CD8-positive, alpha-beta memory T cell (primary cell): ENCODE measurements at places on chromosomes 13 and 19. TPM values are rescaled to one million over a fixed set of nuclear protein-coding genes. Genes with fewer than 3 reads are reported as not detected.
A peak's percentile ranks its signal among the peaks of the same experiment; 100 is the strongest.

- H3K4me3 ChIP-seq = peak overlapping the region; percentile 21
- no peaks in the 10 kb centered on the region for H3K4me1 ChIP-seq
- H3K36me3 ChIP-seq = no peaks in the 10 kb centered on the region
- no peak for DNase-seq
Observed at GRCh38 chr13:53782488-53782961, 753.9 kb downstream of the OLFM4 start.

- H3K27ac ChIP-seq = no peak overlapping the region
- no peaks in the 10 kb centered on the region for H3K4me1 ChIP-seq
- no peaks in the 10 kb centered on the region for H3K36me3 ChIP-seq
- H3K4me3 ChIP-seq = no peak overlapping the region
- no peak for DNase-seq
- no peaks in the 10 kb centered on the region for H3K27me3 ChIP-seq
Observed at GRCh38 chr19:33390101-33390907, 16.8 kb downstream of the CEBPG start.

DNA sequence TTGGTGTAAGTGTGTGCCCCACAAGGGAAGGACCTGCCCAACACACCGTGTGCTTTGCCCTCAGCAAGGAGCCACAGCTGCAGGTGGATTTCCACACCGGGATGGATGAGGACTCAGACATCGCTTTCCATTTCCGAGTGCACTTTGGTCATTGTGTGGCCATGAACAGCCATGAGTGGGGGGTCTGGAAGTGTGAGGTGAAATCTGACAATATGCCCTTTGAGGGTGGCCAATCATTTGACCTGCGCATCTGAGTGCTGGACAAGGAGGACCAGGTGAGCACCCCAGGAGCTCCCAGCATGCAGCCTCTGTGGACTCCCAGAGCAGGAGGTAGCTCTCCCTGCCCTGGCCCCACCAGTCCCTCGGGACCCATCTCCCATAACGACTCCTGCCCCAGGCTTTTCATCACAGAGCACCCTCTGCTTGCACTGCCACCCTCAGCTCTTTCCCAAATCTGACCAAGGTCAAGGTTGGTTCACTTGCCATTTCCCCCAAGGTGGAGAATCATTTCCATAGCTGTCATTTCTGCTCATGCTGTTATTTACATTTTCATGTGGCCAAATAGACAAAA lies 13.2 kb upstream of the EID2 start:
- no peaks in the 10 kb centered on the region for H3K27me3 ChIP-seq
- no peaks in the 10 kb centered on the region for H3K36me3 ChIP-seq
- H3K4me1 ChIP-seq = peaks cover 14% of the 10 kb centered on the region
- H3K4me3 ChIP-seq = no peak overlapping the region
- DNase-seq = no peak

DNA sequence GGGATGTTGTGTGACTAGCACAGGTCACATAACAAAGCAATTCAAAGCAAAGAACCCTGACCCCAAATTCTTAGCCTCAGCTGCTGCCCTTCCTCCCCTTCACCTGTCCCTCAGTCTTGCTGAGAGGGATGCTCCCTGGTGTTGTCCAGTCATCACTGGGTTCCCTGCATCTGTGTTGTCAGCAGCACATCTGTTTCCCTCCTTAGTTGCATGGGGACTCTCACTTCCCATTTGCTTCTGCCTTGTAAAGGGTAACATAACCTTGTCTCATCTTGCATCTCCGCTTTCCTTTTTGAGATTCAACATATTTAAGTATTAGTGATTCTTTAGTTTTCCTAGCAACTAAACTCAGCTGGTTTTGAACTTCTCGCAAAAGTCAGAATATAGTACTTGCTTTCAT lies 54.0 kb downstream of the SPATA13 start:
- H3K4me3 ChIP-seq = no peak overlapping the region
- no peak overlapping the region for H3K27ac ChIP-seq
- no peaks in the 10 kb centered on the region for H3K36me3 ChIP-seq
- peaks cover 6% of the 10 kb centered on the region for H3K4me1 ChIP-seq
- no peaks in the 10 kb centered on the region for H3K27me3 ChIP-seq
- no peak for DNase-seq

DNA sequence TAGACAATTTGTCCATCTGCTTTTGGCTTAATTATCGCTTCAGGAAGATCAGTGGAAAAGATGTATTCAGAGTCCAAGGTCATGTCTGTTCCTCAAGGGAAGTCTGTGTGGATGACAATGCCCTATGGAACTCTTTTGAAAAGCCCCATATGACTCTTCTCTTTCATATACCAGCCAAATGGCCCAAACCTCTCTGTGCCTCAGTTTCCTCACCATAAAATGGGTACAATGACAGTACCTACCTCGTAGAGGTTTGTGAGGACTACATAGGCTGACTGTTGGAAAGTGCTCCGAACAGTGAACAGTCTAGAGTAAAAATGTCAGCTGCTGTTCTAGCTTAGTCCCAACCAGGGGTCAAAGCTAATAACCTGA lies 104.6 kb downstream of the COL4A2 start:
- no peaks in the 10 kb centered on the region for H3K4me1 ChIP-seq
- no peaks in the 10 kb centered on the region for H3K36me3 ChIP-seq
- H3K27me3 ChIP-seq = peaks cover 8% of the 10 kb centered on the region
- no peak for DNase-seq

DNA sequence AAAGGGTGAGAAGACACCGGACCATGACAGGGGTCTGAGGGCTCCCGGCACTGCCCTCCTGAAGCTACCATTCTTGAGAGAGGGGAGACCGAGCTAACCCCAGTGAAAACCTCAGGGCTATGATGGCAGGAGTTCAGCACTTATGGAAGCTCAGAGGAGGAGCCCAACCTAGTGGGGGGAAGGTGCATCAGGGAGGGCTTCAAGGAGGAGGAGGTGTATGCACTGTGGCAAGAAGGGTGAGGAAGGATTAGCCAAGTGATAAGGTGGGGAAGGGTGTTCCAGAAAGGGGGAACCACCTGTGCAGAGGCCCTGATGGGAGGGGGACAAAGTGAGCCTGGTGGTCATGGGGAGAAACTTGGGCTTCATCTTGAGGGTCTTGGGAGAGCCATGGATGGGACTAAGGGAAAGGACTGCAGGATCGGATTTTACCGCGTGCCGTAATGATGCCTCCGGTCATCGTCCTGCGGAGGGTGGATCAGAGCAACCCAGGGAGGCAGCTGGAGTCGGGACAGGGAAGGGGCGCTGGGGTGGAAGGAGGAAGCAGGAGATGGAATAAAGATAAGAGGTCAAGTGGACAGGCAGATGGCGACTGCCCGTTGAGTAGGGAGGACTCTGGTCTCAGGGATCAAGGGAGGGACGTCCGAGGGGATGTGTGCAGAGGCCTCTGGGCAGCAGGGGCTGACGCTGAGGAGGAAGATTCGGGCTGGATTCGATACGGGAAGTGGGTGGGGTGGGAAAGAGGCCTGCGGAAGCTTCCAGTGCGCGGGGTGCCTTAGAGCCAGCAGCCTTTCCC lies 13.3 kb upstream of the PSMD8 start:
- no peaks in the 10 kb centered on the region for H3K27me3 ChIP-seq
- DNase-seq = no peak
- H3K36me3 ChIP-seq = no peaks in the 10 kb centered on the region
- H3K4me3 ChIP-seq = peak overlapping the region; percentile 39

DNA sequence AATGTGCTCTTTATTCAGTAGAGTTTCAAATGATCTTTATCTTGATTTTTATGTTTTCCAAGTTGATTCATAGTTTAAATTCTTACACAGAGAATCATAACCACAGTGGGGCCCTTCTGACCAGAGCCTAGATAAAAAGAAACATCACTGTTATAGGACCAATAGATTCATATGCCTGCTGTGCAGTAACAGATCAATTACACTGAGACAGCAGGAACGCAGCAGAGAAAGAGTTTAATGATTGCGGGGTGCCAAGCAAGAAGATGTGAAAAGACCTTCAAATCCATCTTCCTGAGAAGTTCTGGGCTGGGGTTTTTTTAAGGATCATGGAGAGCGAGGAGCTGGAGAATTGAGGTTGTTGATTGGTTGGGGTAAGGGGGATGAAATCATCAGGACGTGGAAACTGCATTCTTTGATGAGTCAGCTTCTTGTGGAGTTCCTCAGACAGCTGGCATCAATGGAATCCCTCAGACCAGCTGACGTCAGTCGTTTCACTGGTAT lies 346.6 kb downstream of the TBC1D4 start:
- H3K4me3 ChIP-seq = no peak overlapping the region
- H3K36me3 ChIP-seq = no peaks in the 10 kb centered on the region
- no peaks in the 10 kb centered on the region for H3K4me1 ChIP-seq
- H3K27me3 ChIP-seq = no peaks in the 10 kb centered on the region
- no peak overlapping the region for H3K27ac ChIP-seq
- DNase-seq = no peak

DNA sequence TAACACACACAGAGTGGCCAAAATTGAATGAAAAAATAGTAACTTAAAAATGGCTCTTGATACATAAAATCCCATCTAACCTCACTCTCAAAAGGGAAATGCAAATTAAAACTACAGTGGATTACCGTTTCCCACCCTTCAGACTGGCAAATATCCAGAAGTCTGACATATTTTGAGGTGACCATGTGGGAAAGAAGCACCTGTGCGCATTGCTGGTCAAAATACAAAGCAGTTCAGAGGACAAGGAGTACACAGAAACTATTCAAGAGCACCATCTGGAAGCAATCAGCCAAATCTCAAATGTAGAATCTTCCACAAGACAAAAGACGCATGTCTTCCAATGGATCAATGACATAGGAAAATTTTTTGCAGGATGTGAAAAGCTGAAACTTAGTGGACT lies 23.2 kb downstream of the NALCN start:
- no peak overlapping the region for H3K4me3 ChIP-seq
- no peaks in the 10 kb centered on the region for H3K4me1 ChIP-seq
- no peaks in the 10 kb centered on the region for H3K27me3 ChIP-seq
- no peak for DNase-seq
- H3K27ac ChIP-seq = no peak overlapping the region

- no peaks in the 10 kb centered on the region for H3K4me1 ChIP-seq
- no peak overlapping the region for H3K4me3 ChIP-seq
- no peak overlapping the region for H3K27ac ChIP-seq
- H3K27me3 ChIP-seq = no peaks in the 10 kb centered on the region
- peaks cover 25% of the 10 kb centered on the region for H3K36me3 ChIP-seq
Observed at GRCh38 chr19:4701557-4701956, 22.1 kb downstream of the DPP9 start.

DNA sequence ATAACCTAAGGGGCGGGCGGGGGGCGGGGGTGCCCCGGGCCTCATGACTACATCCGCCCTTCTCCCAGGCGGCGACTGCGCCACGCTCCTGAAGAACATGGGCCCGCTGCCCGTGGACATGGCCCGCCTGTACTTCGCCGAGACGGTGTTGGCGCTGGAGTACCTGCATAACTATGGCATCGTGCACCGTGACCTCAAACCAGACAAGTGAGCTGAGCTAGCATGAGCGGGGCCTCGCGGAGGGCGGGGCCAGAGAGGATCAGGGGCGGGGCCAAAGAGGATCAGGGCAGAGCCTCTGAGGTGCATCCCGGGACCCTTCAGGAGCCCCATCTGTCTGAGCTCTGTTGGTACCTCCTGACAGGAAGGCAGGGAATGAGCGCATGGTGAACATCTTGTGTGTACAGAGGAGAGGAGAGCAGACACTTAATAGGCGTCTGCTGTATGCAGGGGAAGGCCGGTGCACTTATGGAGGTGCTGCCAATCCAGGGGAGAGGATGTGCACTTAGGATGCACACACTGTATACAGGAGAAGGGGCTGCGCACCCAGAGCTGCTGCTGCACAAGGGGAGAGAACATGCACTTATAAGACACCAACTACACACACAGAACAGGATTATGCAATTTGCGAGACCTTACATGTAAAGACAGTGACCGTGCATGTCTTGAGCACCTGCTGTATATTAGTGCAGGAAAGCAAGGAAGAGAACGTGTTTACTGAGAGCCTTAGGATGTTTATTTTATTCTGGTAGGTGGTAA lies 20.9 kb upstream of the PIK3R2 start:
- H3K27ac ChIP-seq = no peak overlapping the region
- peaks cover 47% of the 10 kb centered on the region for H3K36me3 ChIP-seq
- no peak overlapping the region for H3K4me3 ChIP-seq
- no peak for DNase-seq

DNA sequence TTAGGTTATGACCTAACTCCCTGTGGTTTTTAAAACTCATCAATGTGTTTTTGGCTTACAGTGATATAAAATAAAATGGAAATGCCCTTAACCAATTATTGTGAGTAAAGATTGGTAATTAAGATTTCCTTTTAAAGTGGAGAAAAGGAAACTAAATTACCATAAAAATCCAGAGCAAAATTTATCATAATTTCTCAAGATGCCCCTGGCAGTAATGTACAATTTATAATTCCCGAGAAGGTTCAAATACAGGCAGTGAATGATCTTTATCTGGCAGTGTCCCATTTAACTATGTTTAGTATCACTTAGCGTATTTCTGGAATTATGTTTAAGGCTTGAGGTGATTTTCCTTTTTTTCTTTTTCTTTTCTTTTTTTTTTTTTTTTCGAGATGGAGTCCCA lies 61.5 kb downstream of the ESD start:
- H3K4me3 ChIP-seq = no peak overlapping the region
- no peaks in the 10 kb centered on the region for H3K36me3 ChIP-seq
- no peak overlapping the region for H3K27ac ChIP-seq
- H3K4me1 ChIP-seq = no peaks in the 10 kb centered on the region
- no peak for DNase-seq
- no peaks in the 10 kb centered on the region for H3K27me3 ChIP-seq

- no peaks in the 10 kb centered on the region for H3K4me1 ChIP-seq
- no peak for DNase-seq
- no peaks in the 10 kb centered on the region for H3K36me3 ChIP-seq
- H3K27ac ChIP-seq = no peak overlapping the region
- no peaks in the 10 kb centered on the region for H3K27me3 ChIP-seq
- H3K4me3 ChIP-seq = no peak overlapping the region
Observed at GRCh38 chr19:16030964-16031871, 45.1 kb upstream of the TPM4 start.

DNA sequence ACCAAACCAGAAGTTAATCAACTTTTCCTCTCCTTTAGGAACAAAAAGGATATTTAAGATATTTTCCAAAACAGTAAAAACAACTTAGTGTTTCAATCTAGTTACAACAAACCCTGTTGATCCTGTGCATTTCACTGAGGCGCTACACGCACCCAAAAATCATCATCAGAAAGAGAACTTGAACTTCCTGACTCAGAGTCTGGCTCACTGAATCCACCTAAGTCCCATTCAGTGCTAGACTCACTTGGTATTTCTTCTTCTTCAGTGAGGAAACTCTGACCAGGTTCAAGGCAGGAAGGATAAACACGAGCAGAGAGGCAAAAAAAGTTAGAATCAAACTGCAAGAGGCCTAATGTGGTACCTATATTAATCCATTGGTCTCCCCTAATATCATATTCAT lies 2.2 kb downstream of the KBTBD6 start:
- no peaks in the 10 kb centered on the region for H3K27me3 ChIP-seq
- H3K4me3 ChIP-seq = peak overlapping the region; percentile 53
- no peak for DNase-seq
- peaks cover 30% of the 10 kb centered on the region for H3K4me1 ChIP-seq
- H3K36me3 ChIP-seq = no peaks in the 10 kb centered on the region
- H3K27ac ChIP-seq = peak overlapping the region; percentile 17

GRCh38 chr13:73913751-73914518 lies 220.3 kb downstream of the KLF12 start:
- H3K4me1 ChIP-seq = peaks cover 16% of the 10 kb centered on the region
- DNase-seq = no peak
- H3K4me3 ChIP-seq = no peak overlapping the region
- H3K27ac ChIP-seq = no peak overlapping the region

GRCh38 chr13:48586591-48587103 lies 53.8 kb upstream of the RCBTB2 start:
- no peaks in the 10 kb centered on the region for H3K36me3 ChIP-seq
- H3K4me3 ChIP-seq = no peak overlapping the region
- H3K27me3 ChIP-seq = no peaks in the 10 kb centered on the region
- peaks cover 14% of the 10 kb centered on the region for H3K4me1 ChIP-seq

MICOS13 gene
- polyA plus RNA-seq = 117 TPM

NLRP7 gene
- polyA plus RNA-seq = not detected

C3 gene
- not detected for polyA plus RNA-seq

GPR12 gene
- polyA plus RNA-seq = not detected
